ENCODE measurements at places on chromosomes 11 and 22.
A peak's percentile ranks its signal among the peaks of the same experiment; 100 is the strongest.

GRCh38 chr11:45647329-45647728 is 18.1 kb downstream of the CHST1 start:
- ATAC-seq, result no peak

GRCh38 chr11:97687111-97687510 is 1297.3 kb downstream of the JRKL start:
- no peak for ATAC-seq

- ATAC-seq, result no peak
Measured at GRCh38 chr11:62882788-62883501, 2.2 kb downstream of the SLC3A2 start.

DNA sequence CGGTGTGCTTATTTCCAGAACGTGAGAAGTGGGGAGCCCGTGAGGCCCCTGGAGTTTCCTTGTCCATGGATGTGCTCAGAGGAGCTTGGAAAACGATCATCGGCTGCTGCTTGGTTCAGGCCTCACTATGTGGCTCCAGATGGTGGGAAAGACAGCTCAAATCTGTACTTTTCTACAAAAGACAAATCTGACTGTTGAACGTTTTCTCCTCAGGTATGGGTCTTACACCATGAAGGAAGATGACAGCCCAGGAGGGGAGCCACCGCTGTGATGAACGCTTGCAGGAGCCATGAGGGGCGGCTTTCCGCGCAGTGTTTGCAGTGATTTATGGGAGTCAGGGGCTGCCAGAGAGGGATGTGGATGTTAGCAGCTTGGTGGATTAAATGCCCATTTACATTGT is 109.4 kb upstream of the E2F8 start:
- ATAC-seq, result no peak

- no peak for ATAC-seq
Measured at GRCh38 chr22:38996105-38996504, 14.0 kb downstream of the APOBEC3B start.

DNA sequence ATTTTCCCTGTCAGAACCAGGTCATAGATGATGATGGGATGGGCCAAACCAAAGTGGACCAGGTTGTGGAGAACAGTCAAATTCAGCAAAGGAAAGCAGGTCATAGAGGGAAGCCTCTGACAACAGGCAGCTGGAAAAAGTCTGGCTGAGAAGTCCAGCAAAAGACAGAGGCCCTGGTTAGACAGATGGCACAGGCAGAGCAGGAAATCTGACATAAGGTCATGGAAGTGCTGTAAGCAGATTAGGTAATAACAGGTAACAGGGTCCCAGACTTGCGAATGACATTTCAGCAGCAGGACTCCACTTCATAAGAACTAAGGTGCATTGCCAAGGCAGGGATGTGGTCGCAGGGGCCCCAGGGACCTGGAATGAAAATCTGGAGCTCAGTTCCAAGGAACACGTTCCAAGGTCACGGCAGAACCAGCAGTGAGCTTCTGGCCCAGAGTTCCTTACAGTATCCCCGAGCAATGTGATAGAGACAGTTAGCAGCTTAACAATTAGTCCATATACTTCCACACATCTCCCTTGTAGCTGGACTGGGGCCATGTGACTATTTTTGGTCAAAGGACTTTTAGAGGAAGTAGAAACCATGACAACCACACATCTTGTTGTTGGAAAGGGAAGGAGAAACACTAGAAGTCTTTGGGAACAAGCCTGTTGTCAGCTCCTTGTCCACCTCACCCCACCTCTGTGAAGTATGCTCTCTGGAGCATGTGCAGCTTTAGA is 75.4 kb downstream of the ME3 start:
- ATAC-seq, result no peak

DNA sequence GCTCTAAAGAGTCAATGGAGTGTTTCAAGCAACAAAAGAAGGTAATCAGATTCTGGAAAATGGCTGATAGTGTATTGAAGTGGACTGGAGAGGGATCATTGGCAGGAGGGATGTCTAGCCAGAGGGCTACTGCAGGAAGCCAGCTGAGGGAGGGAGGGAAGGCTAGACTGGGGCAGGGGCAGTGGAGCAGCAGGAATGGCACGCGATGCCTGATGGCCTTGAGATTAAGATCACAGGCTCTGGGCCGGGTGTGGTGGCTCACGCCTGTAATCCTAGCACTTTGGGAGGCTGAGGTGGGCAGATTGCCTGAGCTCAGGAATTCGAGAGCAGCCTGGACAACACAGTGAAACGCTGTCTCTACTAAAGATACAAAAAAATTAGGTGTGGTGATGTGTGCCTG is 47.5 kb upstream of the PRDM11 start:
- ATAC-seq, result no peak

DNA sequence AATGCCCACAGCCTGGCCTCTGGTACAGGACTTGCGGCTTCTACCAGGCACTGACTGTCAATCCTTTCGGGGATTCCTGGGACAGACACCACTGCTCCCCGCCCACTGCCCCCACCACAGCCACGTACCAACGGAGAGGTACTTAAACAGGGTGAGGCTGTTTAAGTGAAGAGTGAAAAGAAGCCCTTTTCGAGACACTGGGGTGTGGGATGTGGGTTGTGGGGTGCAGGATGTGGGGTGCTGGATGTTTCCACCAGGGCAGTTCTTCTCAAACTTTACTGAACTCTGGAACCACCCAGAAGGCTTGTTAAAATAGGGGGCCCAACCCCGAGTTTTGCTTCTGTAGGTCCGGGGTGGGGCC is 34.2 kb upstream of the PRR5 start:
- ATAC-seq, result peak; percentile 17

DNA sequence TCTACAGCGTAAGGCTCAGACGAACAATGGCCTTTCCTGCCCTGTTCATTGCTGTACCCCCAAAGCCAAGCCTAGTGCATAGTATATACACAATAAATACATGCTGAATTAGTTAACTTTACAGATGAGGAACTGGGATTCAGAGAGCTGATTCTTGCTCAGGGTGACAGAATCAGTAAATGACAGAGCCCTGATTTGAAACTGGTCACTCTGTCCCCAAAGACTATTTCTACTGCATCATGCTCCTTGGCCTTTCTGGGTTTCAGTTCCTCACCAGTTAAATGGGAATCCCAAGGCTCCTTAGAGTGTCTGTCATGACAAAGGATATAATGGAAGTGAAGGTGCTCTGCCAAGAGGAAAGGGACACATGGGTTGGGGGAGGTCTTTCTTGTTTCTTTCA is 50.5 kb upstream of the TSKU start:
- ATAC-seq, result peak; percentile 63

DNA sequence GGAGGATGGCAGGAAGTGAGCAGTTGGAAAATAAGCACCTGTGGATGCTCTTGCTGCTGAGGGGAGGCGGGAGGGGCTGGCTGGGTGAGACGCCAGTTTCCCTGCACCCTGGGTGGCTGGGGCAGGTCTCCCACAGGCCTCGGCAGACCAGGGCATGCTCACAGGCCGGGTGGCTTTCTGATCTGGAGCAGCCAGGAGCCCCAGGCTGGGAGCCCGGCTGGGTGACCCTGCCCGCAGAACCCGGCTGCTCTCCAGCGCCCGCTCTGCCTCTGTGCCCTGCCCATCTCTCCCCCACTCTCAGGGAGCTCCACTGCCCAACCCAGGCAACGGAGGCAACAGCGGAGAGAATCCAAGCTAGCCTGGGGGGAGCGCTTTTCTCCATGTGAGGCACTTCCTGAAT is 24.6 kb downstream of the DCPS start:
- ATAC-seq, result no peak

GRCh38 chr22:43343670-43344519 is 723 bp upstream of the SCUBE1 start:
- no peak for ATAC-seq

GRCh38 chr11:118612378-118612777 is 5.0 kb downstream of the PHLDB1 start:
- no peak for ATAC-seq

DNA sequence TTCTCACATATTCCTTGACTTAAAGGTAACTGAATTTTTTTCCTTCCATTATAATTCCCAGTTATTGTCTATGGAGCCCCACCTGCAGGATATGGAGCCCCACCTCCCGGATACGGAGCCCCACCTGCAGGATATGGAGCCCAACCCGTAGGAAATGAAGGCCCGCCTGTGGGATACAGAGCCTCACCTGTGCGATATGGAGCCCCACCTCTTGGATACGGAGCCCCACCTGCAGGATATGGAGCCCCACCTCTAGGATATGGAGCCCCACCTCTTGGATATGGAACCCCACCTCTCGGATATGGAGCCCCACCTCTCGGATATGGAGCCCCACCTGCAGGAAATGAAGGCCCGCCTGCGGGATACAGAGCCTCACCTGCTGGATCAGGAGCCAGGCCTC is 28.1 kb downstream of the WBP2NL start:
- ATAC-seq, result no peak

DNA sequence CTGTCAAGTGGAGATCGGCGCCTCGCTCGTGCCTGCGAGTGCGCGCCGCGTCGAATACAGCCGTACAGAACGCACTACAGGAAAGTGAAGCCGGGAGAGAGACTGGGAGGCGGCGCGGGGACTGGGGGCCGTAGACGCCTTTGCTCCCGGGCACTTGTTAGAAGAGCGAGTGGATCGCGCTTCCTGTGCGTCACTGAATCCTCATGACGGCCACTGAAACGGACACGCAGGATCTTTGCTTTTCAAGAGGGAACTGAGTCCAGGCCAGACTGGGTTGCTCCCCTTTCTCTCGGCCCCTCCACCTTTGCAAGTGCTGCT is 314 bp downstream of the RIC8A start:
- peak; percentile 25 for ATAC-seq

DNA sequence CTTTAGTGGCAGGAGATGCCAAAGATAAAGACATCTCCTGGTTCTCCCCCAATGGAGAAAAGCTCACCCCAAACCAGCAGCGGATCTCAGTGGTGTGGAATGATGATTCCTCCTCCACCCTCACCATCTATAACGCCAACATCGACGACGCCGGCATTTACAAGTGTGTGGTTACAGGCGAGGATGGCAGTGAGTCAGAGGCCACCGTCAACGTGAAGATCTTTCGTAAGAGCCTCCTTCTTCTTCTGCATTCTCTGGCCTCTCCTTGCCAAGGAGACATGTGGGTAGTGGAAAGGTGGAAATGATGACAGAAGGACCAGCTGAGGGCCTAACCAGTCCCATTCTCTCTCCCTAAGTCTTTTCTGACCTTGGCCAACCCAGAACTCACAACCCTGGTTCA is 110.1 kb upstream of the TTC12 start:
- no peak for ATAC-seq

DNA sequence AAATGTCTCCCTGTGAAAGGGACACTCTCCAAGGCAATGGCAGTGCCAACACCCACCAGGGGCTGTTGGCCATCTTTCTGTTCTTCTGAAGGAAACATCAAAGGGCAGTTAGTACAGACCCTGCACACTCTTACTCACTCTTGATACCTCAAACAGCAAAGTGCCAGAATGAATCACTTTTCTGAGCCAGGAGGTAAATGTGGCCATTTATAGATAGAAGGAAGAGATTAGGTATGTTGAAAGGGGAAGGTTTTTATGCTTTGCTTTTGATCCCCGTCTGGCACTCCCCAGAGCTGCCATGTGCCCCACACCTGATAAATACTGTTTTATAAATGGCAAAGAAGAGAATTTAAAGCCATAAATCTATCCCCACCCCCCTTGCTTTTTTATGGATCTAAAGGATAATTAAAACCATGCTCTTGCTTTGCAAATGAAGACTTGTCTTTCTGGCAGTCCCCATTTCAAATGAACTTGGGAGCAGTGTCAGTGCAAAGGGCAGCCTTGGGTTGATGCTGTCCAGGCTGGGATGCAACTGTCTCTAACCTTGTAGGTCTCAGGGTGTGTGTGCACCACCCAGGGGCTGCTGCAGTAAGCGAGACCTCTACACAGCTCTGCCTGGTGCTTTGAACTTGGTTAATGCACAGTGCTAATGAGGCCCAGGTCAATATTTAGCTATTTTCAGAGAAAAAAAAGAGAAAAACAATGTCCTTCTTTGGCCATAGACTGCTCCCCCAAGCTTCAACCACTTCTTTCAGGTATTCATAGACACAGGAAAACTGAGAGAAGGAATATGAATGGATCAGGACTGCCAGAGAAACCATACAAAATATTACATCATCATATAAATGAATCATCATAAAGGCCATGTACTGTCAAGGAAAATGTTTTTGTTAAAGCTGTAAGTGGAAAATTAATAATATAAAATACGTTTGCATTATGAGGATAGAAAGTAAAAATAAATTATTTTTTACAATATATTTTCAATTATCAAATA is 207.5 kb downstream of the ETS1 start:
- ATAC-seq, result no peak

GRCh38 chr22:47279746-47280145 is 517.3 kb downstream of the TBC1D22A start:
- ATAC-seq, result no peak

- ATAC-seq, result no peak
Measured at GRCh38 chr11:8066036-8066910, 14.7 kb upstream of the TUB start.

- ATAC-seq, result no peak
Measured at GRCh38 chr11:97296301-97296700, 906.5 kb downstream of the JRKL start.

DNA sequence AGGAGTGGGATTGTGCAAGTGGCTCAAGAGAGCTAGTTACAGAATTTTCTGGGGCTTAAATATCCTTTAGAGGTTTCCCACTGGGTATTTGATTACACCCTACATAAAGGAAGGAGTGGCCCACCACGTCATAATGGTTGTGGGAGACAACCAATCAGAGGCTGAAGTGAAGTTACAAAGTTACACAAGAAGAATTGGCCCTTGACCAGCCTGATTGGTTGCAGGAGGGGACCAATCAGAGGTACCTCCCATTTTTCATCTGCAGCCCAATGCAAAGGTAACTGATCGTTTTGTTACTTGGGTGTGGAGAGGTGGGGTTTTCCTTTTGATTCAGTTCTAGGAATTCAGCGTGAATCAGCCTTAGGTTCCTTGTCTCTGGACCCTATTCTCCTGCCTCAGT is 430.5 kb upstream of the FAT3 start:
- ATAC-seq, result no peak

DNA sequence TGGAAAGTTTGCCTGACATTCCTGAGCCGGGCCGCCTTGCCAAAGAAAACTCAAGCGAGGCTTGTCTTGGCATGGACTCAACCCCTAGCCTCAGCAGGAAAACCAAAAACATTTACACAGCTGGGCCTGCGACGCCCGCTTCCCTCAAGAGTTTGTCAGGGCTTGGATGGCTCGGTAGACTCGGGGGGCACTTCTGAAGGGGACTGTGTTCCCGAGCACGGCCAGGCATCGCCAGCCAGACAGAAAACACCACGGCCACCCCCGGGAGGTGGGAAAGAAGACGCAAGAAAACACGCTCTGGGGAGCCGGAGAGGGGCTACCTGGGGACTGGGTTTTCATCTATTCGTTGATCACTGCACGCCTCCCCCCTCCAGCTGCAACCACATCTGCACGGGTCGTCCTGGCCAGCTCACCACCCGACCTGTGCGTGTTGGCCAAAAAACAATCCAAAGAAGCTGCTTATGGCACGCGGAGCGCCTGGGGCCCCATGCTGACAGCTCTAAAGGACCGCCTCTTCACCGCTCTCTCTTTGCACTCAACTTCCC is 380.7 kb downstream of the MN1 start:
- ATAC-seq, result no peak

DNA sequence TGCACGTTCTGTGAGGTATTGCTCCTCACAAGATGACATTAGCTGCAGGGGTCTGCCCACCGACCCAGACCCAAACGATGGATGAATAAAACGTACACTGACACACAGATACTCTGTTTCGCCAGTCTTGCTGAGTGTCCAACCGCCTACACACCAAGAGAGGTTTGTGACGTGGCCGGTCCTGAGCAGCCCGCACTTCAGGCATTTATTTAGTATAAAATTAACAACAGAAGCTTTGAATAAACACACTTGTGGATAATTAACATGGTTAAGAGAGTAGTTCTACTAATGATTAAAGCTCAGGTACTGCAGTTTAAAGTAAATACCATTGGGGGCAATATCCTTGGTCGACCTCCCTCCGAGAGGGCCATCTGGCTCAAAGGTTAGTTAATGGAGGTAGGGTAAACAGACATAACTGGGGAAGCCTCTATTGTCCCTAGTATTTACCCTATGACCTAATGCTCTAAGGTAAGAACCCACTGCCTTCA is 75.7 kb downstream of the CCDC83 start:
- no peak for ATAC-seq
